Activated T-cell treated with anti-CD3 and anti-CD28 coated beads, Interleukin-2, amount 50 U/mL, for 72 hours (primary cell): ENCODE measurements at places on chromosomes 6 and 20.
A peak's percentile ranks its signal among the peaks of the same experiment; 100 is the strongest.

GRCh38 chr6:159996087-159996622, 27.3 kb downstream of the IGF2R start:
- no peak for DNase-seq
- H3K27me3 ChIP-seq: no peaks in the 10 kb centered on the region
- H3K4me1 ChIP-seq: peaks cover 73% of the 10 kb centered on the region
- H3K36me3 ChIP-seq: peaks cover 26% of the 10 kb centered on the region
- no peak overlapping the region for H3K4me3 ChIP-seq

DNA sequence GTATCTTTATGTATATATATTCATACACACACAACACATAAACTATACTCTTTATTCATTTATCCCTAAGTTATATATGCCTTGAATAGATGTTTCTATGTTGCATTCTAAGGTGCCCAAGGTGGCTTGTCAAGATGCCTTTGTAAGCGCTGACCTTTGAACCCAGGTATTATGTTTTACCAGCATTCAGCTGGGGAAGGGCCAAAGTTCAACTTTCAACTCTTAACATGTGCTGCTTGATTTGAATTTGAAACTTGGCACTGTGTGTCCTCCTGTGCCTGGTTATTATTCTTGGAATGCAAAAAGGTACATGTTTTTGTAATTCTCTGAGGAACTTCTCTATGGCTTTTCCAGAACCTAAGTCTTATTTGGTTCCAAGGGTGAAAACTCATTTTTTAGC, 146.5 kb downstream of the EDN1 start:
- H3K4me1 ChIP-seq: no peaks in the 10 kb centered on the region
- H3K36me3 ChIP-seq: peaks cover 3% of the 10 kb centered on the region
- no peak for DNase-seq
- peaks cover 7% of the 10 kb centered on the region for H3K27me3 ChIP-seq

GRCh38 chr6:157135691-157136090, 187.6 kb downstream of the TMEM242 start:
- H3K4me3 ChIP-seq: no peak overlapping the region
- DNase-seq: no peak
- H3K4me1 ChIP-seq: peaks cover 28% of the 10 kb centered on the region
- H3K27me3 ChIP-seq: no peaks in the 10 kb centered on the region
- no peak overlapping the region for H3K27ac ChIP-seq
- H3K36me3 ChIP-seq: no peaks in the 10 kb centered on the region

- no peak overlapping the region for H3K4me3 ChIP-seq
- H3K36me3 ChIP-seq: peaks cover 9% of the 10 kb centered on the region
- no peaks in the 10 kb centered on the region for H3K27me3 ChIP-seq
- no peak overlapping the region for H3K27ac ChIP-seq
- DNase-seq: no peak
- H3K4me1 ChIP-seq: no peaks in the 10 kb centered on the region
Observed at GRCh38 chr6:163573503-163574179, 159.1 kb downstream of the QKI start.

DNA sequence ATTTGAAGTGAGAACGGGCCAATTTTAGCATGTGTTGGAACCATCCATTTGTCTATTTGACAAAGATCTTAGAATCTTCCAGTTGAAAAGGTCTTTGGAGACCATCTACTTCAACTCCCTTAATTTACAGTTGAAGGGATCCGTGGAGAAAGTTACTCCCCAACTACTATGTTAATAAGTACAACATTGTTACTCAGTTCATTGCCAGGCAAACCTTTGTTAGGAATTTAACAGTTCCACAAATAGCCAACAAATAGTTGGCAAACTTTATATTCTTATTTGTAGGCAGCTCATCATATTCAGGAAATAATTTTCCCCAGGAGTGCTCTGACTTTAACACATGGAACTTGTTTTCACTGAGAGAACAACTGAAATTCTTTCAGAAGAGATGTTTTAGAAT, 81.0 kb upstream of the FLRT3 start:
- H3K27ac ChIP-seq: no peak overlapping the region
- no peaks in the 10 kb centered on the region for H3K4me1 ChIP-seq
- no peaks in the 10 kb centered on the region for H3K27me3 ChIP-seq
- no peak for DNase-seq
- H3K4me3 ChIP-seq: no peak overlapping the region
- peaks cover 1% of the 10 kb centered on the region for H3K36me3 ChIP-seq

- H3K4me3 ChIP-seq: no peak overlapping the region
- peaks cover 28% of the 10 kb centered on the region for H3K36me3 ChIP-seq
- H3K27me3 ChIP-seq: no peaks in the 10 kb centered on the region
- peaks cover 17% of the 10 kb centered on the region for H3K4me1 ChIP-seq
- no peak overlapping the region for H3K27ac ChIP-seq
- DNase-seq: no peak
Observed at GRCh38 chr6:154830771-154831170, 97.6 kb downstream of the SCAF8 start.

- H3K27ac ChIP-seq: peak overlapping the region; percentile 91
- H3K27me3 ChIP-seq: no peaks in the 10 kb centered on the region
- H3K4me1 ChIP-seq: peaks cover 85% of the 10 kb centered on the region
- no peak for DNase-seq
Observed at GRCh38 chr20:32282461-32282860, 5.0 kb downstream of the KIF3B start.

GRCh38 chr6:82881519-82881918, 184.1 kb downstream of the UBE3D start:
- H3K27ac ChIP-seq: no peak overlapping the region
- no peaks in the 10 kb centered on the region for H3K36me3 ChIP-seq
- no peak overlapping the region for H3K4me3 ChIP-seq
- no peak for DNase-seq

GRCh38 chr6:150987371-150987828, 121.9 kb downstream of the MTHFD1L start:
- H3K27ac ChIP-seq: peak overlapping the region; percentile 95
- H3K27me3 ChIP-seq: no peaks in the 10 kb centered on the region
- H3K4me3 ChIP-seq: peak overlapping the region; percentile 56
- DNase-seq: peak; percentile 67
- H3K4me1 ChIP-seq: peaks cover 21% of the 10 kb centered on the region
